ENCODE measurements at places on chromosomes 6 and 20.

- DNase-seq, result no peak
Measured at GRCh38 chr6:18445228-18445627, 58.1 kb downstream of the RNF144B start.

- no peak for DNase-seq
Measured at GRCh38 chr6:134081506-134081905, 29.1 kb upstream of the SLC2A12 start.

DNA sequence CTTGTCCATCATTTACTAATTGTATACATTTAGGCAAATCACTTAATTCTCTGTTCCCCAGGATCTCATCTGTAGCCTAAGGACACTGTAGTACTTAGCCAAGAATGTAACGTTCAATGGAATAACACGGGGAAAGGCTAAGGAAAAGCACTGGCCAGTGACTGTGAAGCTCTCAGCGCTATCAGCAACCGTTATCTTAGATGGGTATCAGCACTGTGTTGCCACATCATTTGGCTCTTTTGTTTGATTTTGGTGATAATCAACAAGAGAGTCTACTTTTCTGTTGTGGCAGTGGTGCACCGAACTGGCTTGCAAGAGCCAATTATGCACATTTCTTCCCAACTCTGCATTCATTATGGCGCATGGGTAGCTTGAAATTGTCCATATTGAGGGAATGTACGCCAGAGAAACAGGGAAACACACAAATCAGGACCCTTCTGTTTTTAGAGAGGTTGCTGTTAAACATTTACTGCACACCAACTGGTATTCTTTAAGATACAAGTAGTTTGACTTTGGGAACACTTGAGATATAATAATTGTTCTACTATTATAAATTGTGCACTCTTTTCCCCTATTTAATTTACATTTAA, 93.7 kb upstream of the C6orf118 start:
- no peak for DNase-seq

- no peak for DNase-seq
Measured at GRCh38 chr6:4677011-4677750, 99.0 kb upstream of the CDYL start.

- no peak for DNase-seq
Measured at GRCh38 chr20:3930265-3931206, 41.3 kb downstream of the PANK2 start.

DNA sequence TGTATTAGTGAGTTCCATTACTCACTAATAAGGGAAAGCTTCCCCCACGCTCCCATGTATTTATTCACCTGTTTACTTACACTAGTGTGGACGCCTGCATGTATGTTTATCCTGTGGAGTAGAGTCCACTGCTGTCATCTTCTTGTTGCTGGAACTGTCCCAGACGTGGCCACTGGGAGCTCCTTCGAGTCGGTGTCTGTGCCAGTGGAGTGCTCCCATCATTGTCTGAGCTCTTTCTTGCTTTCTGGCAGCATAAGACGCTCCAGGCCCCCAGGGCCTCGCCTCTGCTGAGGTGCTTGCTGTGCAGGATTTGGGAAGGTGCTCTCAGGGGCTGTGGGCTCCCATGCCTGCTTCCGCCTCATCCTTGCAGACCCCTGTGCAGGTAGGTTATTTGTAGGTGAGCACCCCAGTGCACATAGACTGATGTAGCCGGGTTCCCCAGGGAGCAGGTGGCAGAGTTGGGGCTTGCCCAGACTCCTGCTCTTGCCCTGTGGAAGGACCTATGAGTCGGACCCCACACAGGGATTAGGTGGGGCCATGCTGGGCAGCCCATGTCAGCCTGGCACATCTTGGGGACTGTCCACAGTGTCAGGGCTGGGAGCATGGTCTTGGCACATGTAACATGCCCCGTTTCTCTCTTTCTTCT, 16.6 kb downstream of the PHACTR3 start:
- no peak for DNase-seq

GRCh38 chr6:155115893-155116570, 120.9 kb downstream of the TIAM2 start:
- no peak for DNase-seq

GRCh38 chr20:37233548-37234253, 27.9 kb downstream of the GHRH start:
- no peak for DNase-seq

DNA sequence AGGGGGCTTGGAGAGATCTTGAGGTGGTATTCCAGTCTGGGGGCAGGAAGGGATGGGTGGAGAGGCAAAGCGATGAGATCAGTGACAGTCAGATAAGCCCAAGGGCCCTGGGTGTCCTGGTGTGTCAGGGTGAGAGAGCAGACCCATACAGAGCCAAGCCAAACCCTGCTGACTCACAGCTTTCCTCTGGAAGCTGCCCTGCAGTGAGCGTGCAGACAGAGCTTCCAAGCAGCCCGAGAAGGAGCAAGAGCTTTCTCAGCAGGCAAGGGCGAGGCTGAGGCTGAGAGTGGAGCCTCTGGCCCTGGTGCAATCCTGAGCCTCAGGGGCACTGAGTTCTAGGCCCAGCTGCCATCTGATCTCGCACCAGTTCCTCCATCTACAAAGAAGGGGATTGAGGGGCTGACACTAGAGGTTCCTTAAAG, 91.1 kb upstream of the HIVEP1 start:
- peak; percentile 33 for DNase-seq

DNA sequence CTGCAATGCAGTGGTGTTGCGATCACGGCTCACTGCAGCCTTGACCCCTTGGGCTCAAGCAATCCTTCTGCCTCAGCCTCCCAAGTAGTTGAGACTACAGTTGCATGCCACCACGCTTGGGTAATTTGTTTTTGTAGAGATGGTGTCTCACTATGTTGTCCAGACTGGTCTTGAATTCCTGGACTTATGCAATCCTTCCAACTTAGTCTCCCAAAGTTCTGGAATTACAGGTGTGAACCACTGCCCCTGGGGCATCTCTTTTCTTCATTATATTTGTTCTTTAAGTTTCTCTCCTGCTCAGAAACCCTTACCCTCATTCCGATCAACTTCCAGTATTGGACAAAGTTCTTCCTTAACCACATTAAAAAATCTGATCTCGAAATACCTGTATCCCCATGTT, 44.7 kb upstream of the DEK start:
- no peak for DNase-seq

GRCh38 chr6:51585264-51585663, 502.1 kb downstream of the PKHD1 start:
- no peak for DNase-seq

GRCh38 chr6:89281779-89282246, 33.3 kb downstream of the GABRR2 start:
- DNase-seq, result no peak

- no peak for DNase-seq
Measured at GRCh38 chr6:54107470-54108090, 3.7 kb upstream of the MLIP start.

GRCh38 chr6:113381232-113381631, 475.9 kb upstream of the MARCKS start:
- DNase-seq, result no peak

DNA sequence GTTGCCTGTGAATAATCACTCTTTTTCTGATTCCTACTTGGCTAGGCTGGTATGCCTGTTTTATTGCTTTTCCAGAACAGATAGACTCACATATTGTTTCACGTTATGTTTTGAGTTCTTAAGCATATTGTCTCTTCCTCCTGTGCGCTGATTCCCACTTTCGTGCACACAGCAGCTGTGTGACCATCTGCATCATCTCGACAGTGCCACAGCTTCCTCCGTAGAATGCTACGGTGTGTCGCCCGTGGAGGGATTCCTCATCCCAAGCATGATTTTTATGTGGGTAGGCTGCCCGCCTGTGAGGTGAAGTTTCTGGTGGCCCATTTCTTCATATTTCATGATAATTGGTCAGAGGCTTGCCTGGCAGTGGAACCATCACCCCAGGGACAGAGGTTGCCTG, 31.8 kb downstream of the PLCB4 start:
- DNase-seq, result no peak

- DNase-seq, result no peak
Measured at GRCh38 chr20:42441864-42442331, 747.8 kb downstream of the PTPRT start.

DNA sequence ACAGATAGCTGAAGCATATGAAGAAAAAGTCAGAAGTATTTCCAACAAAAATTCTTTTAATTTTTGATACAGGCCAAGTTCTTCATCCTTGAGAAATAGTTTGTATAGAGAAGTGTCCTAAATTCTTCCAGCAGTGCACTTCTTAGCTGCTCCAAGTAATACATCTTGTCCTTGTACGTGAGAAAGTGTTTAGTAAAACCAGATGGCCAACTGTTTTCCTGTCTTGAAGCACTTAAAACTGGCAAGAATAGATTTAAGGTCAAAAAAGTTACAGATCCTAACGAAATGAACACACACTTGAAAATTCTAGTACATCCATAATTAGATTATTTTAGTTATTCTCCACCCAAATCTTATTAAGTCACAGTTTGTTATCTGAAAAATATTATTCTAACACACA, 52.2 kb upstream of the HSF2 start:
- no peak for DNase-seq

DNA sequence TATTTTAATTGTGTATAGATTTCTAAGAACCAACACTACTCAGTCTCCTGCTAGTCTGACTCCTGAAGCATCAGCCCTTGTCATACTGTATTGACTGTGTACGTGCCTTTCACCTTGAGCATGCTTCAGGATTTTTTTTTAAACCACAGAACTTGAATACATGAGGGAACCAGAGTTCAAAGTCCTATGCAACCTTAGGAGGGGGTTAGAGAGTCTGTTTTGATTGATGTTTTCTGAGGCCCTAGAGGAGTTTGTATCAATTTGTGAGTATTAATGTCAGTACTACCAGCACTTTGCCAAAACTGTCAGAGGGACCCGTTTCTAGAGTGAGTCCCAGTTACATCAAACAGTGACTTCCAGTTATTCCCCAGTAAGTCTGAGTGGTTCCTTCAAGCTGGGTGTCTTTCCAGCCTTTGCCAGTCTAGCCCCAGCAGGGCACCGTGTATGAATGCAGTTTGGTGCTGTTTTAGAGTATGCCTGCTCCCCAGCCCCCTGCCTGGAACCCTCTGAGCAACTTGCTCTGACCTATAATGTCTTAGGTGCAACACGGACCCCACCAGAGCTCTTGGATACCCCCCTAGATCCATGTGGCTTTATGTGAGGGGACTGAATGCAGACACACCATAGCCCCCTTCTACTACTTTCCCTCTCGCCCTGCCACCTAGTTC, 8.5 kb downstream of the TP53INP2 start:
- no peak for DNase-seq

- no peak for DNase-seq
Measured at GRCh38 chr20:13915284-13915683, 75.1 kb downstream of the SEL1L2 start.

DNA sequence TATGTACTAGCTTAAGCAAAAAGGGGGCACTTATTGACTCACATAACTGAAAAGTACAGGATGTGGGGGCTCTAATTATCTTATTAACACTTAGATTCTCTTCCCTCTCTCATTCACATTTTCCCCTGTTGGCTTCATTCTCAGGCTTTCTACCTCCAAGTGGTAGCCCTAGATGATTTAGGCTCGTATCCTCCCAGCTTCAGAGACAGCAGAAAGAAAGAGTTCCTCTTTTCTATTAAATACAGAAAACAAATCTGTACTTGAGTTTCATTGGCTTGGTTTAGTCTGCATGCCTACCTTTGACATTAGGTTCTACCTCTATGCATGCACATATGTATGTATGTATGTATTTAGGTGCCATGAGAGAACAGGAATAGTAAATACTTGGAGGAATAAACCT, 15.5 kb upstream of the E2F3 start:
- DNase-seq, result no peak

DNA sequence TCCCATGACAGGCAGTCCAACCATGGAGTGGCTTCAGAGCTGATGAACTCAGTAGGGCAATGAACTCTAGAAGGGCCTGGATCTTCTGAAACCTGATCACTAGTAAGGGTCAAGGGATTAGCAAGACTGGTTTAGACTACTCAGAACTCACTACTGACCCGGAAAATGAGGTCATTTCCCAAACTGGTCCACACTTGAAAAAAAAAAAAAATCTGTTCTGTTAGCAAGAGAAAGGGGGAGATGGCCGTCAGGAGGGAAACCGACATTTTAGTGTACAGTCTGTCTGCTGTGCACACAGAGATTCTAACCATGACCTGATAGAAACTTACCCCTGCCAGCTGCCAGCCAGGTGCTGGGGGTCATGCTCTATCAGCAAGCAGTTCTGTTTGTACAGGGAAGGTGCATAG, 262.4 kb upstream of the AGPAT4 start:
- no peak for DNase-seq

GRCh38 chr6:93721386-93722048, 302.2 kb upstream of the EPHA7 start:
- DNase-seq, result no peak

GRCh38 chr6:81996414-81996813, 243.9 kb upstream of the TENT5A start:
- no peak for DNase-seq

DNA sequence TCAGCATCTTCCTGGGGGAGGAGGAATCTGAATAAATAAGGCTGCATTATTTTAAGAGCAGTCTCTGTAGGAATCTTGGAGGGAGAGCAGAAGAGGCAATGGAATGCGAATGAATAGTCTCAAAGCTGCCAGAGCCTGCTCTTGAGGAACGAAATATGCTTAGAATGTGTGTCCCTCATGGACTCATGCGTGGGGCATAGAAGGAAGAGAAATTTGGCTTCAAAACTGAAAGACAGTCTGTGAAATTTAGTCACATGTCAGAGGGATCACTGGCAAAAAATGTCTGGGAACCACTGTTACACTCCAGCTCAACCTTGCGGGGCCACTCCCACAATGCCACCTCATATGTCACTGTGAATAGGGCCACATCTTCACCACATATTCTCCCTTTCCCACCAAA, 95.5 kb downstream of the GJA10 start:
- no peak for DNase-seq

GRCh38 chr20:1187605-1188171, 2.9 kb upstream of the TMEM74B start:
- no peak for DNase-seq

DNA sequence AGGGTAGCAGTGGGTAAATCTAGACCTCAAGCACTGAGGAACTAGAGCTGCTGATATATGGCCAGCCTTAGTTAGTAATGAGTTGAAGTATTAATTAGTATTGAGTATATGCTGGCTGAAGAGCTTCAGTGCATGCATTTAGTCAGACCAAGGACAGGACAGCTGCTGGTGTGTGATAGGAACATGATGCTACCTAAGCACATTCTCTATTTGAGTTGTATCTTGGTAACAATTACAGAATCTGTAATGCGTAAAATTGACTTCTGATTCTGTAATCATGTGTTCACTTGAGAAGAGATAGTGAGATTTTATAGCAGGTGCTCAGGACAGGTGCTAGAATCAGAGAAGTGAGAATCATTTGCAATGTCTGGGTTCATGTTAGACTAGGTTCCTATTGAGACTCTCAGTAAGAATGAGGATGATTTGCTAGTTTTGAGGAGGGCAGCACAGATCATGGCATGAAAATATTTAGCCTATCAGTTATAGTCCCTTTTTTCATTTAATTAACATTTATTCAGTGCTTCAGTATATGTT, 369.4 kb upstream of the HS3ST5 start:
- no peak for DNase-seq
